ENCODE measurements at places on chromosomes 11 and 22. TPM values are rescaled to one million over a fixed set of nuclear protein-coding genes. Genes with fewer than 3 reads are reported as not detected.

- no peaks in the 10 kb centered on the region for H3K4me1 ChIP-seq
- DNase-seq = no peak
These were observed 15.6 kb upstream of the CRYBB3 start for GRCh38 chr22:25183949-25184619.

The SAA4 gene
- not detected for total RNA-seq

DNA sequence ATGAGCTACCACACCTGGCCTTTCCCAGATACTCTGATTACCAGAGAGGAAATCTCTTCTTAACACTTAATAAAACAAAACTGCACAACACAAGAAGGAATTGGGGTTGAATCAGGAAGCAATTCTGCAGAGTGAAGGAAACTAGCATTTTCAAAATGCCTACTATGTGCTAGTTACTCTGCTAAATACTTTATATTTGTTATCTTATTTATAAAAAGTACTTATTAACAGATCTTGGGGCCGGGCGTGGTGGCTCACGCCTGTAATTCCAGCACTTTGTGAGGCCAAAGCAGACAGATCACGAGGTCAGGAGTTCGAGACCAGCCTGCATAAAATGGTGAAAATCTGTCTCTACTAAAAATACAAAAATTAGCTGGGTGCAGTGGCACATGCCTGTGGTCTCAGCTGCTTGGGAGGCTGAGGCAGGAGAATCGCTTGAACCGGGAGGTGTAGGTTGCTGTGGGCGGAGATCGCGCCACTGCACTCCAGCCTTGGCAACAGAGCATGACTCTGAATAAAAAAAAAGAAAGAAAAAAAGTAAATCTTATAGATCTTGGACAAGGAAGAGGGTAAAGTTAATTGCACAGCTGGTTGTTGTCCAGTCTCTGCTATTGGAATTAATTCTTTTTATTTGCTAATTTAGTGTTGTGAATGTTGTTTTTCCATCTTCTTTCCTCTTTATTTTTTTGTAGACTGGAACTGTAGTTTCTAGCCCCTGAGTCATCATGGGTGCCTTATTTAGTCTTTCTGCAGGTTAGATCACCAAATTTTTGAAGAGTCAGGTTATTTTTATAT lies 22.1 kb downstream of the TMEM135 start:
- H3K27ac ChIP-seq = no peak overlapping the region
- no peak overlapping the region for H3K4me3 ChIP-seq
- H3K4me1 ChIP-seq = peaks cover 5% of the 10 kb centered on the region
- DNase-seq = no peak
- H3K27me3 ChIP-seq = no peaks in the 10 kb centered on the region
- no peaks in the 10 kb centered on the region for H3K36me3 ChIP-seq

DNA sequence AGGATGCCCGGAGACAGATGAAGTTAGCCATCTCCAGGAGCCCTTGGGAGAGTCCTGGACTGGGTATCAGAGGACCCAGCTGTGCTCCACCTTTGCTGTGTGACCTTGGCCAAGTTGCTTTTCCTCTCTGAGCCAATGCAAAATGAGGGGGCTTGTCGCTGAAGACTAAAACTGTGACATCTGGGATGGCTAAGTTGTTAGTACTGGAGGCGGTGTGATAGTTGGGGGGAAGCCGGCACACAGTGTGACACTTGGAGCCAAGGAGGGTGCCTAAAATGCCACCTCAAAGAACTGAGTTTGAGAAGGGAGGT lies 481 bp downstream of the INPP5J start:
- peaks cover 14% of the 10 kb centered on the region for H3K4me1 ChIP-seq
- no peaks in the 10 kb centered on the region for H3K36me3 ChIP-seq
- H3K27ac ChIP-seq = no peak overlapping the region
- peak overlapping the region; percentile 43 for H3K4me3 ChIP-seq
- DNase-seq = no peak

The CD81 gene
- total RNA-seq = 398 TPM

DNA sequence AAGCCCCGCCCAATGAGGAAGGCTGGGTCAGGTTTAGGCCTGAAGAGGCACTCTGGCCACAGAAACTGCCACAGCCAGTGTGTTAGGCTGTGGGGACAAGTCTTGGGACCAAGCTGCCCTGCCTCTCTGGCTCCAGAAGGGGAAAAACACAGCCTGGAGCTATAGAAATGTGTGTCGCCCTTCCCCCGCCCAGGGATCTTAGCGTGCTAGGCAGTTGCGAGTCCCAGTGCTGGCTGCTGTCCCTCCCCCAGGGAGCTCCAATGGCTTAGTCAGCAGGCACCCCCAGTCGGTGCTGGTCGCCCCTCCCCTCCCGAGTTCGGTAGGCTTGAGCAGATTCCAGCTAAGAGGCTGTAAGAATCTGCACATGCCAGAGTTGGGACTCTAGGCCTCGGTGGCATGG lies 99.5 kb upstream of the API5 start:
- H3K27me3 ChIP-seq = no peaks in the 10 kb centered on the region
- no peak for DNase-seq
- no peak overlapping the region for H3K27ac ChIP-seq
- no peak overlapping the region for H3K4me3 ChIP-seq

DNA sequence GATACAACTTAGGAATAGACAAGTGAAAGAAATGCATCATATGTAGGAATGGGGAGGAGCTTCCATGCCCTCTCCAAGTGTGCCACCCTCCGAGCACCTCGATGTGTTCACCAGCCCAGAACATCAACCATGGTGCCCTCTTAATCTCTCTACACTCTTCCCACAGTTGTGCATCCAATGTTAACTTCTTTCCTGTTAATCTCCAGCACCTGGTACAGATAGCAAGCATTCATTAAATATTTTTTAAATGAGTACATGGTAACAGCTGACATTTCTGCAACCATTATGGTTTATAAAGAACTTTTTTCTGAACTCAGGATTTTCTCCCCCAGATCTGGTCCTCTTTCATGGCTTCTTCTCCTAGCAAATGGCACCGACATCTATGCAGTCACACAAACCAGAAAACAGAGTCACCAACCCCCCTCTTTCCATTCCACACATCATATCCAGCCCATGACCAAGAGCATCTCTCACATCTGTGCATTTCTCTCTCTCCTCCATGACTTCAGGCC lies 118.1 kb upstream of the CLPB start:
- no peaks in the 10 kb centered on the region for H3K36me3 ChIP-seq
- H3K27me3 ChIP-seq = no peaks in the 10 kb centered on the region
- H3K4me1 ChIP-seq = no peaks in the 10 kb centered on the region
- H3K4me3 ChIP-seq = no peak overlapping the region
- no peak overlapping the region for H3K27ac ChIP-seq

The BTG4 gene
- total RNA-seq = 0.24 TPM

- no peak for DNase-seq
- H3K27me3 ChIP-seq = no peaks in the 10 kb centered on the region
- no peaks in the 10 kb centered on the region for H3K4me1 ChIP-seq
- H3K36me3 ChIP-seq = no peaks in the 10 kb centered on the region
- no peak overlapping the region for H3K27ac ChIP-seq
These were observed 1378.9 kb downstream of the BRD1 start for GRCh38 chr22:48448821-48449220.
